ENCODE measurements at places on chromosomes 6 and 20.

DNA sequence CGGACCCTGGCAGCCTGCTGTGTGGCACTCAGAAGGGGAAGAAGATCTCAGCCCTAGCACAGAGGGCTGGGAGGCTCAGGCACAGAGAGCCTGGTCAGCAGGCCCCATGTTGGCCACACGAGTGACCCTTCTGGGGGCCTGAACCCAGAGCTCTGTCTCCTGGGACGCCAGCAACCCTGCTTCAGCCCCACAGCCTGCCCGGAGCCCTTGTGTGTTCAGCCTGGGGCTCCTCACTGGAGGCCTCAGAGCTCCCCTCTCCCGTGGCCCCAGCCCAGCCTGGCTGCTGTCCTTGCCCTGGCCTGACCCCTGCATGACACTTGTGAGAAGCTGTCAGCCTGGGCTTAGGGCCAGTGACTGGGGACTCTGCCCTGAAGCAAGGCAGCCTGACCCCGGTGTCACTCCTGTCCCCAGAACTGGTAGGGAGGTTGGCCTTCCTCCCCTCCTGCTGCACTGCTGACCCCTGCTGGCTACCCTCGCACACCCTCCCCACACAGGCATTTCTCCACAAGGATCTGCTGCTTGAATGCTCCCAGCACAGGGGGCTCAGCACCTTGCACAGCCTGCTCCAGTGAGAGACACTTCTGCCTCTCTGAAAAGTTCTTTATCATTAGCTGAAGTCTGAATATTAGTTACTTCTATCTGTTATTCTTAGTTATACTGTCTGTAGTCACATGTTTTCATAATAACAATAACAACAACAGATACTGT, 15.4 kb upstream of the IP6K3 start:
- DNase-seq: no peak

- DNase-seq: no peak
These were observed 207.1 kb downstream of the ERMARD start for GRCh38 chr6:169958510-169958909.

DNA sequence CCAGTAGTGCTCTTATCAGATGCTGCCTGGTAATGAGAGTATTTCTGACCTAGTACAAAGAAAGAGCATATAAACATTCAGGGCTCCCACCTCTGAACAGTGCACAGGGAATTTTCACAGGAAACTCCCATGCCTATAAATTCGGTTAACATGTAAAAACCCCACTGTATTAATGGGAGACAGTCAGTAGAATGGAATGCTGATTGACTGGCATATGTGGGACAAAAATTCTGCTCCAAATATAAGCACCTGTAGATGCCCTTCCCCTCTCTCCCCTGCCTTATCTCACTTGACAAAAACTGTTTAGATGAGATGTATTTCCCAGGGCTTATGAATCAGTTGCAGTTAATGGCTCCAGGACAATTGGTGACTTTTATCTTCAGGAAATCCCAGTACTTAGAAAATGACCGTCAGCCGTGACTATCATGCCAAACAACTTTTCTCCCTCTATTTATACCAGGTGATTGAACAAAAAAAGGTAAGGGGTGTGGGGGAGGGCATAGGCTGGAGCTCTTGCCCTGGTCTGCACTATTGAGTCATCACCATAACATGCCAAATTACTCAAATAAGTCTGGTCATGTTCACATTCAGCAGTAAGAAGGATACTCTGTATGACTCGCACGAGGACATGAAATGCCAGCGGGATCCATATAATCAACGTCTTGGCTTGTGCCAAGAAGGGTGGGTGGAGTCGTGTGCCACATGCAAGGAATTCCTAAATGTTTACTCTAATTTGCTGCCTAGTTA, 176.4 kb upstream of the BMP2 start:
- no peak for DNase-seq

GRCh38 chr20:57682184-57683101, 27.4 kb downstream of the PMEPA1 start:
- no peak for DNase-seq

- no peak for DNase-seq
These were observed 365.3 kb downstream of the SAMD5 start for GRCh38 chr6:147873816-147874215.

DNA sequence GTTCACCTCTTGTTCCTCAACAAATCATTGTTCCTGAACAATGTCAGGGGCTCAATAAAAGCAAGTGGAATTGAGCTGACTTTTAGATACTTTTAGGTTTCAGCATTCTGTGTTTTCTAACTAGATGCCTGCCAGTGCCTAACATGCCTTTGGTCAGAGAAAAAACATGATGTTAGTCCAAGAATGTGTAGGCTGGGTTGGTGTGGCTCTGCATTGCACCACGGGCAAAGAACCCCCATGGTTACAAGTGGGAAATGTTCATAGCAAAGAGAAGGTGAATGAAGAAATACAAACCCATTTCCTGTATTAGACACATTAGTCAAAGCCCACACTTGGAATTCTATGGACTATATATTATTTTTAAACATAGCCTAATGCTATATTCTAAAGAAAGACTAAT, 193.3 kb downstream of the TMEM200A start:
- no peak for DNase-seq

DNA sequence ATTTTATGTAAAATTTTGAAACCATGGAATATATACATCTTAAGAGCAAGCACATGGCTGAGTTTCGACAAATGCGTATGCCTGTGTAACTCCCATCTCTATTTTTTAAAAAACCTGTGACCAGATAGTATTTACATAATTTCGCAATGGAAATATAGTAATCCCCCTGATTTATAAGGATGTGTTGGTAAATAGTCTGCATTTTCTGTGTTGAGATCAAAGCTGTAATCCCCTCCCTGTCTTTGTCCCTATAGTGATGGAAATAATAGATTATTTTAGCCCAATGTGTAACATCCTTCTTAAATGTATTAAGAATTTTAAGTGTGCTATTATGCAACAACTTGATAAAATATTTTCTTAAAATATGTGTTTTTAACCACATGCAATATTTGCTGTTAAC, 267.3 kb downstream of the CDKAL1 start:
- no peak for DNase-seq

DNA sequence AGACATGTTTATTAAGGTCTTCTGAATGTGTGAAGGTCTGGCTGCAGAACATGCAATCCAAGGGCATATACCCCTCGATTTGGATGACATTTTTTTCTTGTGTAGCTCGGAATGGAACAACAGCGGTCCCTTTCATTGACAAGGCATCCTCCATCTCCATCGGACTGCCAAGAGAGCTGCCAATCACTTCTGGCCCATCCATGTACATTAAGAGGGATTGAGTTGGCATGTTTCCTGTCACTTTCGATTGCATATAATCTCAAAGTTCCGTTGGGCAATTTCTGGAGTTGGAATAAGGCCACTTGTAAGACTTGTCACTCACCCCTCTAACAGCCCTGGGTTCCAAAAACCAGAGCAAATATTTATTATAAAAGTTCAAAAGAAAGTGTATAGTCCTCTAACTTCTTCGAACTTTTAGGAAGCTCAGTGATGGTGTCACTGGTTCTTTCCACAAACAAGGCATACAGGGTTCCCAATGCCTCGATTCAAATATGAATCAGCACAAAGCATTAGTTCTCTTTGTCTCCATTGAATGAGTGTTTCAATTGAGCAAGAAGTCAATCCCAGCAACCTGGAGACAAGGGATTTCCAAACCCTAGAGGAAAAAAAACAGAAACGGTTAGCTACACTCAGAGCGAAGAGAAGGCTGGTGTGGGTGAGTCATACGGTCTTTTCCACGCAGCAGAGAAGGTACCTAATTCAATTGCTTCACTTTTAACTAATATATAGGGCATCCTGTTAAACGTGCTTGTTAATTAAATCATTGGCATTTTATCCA, 10.9 kb downstream of the ZNF217 start:
- no peak for DNase-seq

GRCh38 chr20:57075603-57076002, 190.8 kb downstream of the BMP7 start:
- DNase-seq: no peak

- DNase-seq: no peak
These were observed 10.9 kb downstream of the FKBP1A start for GRCh38 chr20:1381753-1382591.

DNA sequence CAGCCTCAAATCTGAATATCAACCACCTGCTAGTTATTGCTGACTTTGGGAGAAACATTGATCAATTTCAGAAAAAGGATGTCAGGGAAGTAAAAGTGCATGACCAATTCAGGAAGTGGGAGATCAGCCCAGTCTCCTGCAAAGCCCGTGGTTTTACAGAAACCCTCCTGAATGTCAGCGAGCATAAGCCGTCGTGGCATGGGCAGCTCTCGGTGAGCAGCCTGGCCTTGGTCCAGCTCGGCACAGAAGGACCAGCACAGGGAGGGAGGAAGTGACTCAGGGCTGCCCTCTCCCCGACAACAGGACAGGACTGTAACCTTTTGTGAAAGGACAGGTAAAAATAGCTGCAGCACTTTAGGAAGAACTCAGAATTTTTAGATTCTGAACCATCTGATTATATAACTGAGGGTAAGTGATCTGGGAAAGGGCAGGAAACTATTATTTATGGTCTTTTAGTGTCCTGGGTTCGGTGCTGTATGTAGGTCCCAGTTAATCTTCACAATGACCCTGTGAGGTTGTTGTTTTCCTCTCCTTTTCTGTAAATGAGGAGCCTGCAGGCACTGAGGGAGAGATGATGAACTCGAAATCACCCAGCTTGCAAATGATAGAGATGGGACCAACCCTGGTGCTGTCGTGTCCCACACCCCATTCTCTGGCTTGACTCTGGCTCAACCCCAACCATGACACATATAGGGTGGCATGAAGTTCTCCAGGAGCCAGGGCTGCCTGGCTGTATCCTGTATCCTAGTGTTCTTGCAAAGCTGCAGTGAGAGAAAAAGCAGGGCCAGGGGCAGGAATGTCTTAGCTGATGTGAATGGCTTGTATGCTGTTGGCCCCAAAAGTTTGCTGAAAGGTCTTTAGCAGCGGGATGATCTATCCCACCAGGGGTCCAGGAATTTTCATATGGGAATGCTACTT, 37.6 kb downstream of the NRN1 start:
- peak; percentile 25 for DNase-seq

DNA sequence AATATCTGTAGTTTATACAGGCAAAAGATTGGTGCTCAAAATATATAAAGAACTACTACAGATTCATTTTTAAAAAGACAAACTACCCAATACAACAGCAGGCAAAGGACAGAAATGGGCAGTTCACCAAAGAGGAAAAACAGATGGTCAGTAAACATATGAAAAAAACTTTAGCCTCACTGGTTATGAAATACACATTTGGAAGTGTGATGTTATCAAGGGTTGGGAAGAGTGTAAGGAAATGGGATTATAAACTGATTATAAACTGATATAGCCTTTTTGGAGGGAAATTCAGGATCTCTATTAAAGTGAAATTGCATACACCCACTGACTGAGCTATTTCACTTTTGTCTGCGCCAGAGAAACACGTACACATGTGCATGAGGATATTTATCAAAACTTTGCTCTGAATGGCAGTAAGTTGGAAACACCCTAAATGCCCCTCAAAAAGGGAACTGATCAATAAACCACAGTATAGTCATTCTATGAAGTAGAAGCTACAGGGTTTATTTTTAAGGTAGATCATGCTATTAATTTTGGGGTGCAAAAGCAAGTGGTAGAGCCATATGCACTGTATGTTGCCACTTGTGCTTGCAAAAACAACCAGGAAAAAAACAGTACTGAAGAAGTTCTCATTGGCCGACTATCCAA, 32.2 kb upstream of the ARFGEF2 start:
- no peak for DNase-seq

GRCh38 chr6:137903933-137904821, 37.1 kb downstream of the TNFAIP3 start:
- no peak for DNase-seq

DNA sequence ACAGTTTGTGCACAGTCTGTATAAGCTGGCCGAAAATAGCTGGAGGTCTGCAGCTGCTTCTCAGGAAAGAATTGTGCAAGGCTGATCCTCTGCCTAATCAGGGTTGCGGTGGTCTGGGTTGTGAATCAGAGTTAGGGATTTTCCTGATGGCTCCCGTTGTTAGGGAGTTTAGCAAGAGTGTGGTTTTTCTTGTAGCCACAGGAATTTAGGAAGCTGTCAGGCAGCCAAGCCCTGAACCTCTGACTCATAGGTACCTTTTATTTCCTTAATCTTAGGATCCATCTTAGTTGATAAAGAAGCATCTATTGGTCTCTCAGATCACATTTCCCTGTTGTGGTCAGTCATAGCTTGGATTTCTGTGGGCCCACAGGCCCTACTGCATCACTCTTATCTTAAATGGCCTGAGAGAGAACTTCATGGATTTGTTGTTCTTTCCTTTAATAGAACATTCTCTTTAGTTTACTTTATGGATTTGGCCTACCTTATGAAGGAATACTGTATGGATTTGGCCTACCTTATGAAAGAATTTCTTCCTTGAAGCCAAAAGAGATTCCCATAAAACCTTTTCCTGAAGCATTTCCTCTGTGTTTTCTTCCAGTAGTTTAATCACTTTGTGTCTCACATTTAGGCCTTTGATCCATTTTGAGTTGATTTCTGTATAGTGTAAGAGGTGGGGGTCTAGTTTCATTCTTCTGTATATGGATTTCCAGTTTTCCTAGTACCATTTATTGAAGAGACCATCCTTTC, 10.3 kb downstream of the KIF25 start:
- peak; percentile 52 for DNase-seq

GRCh38 chr6:81552644-81553043, 199.8 kb downstream of the TENT5A start:
- no peak for DNase-seq

- no peak for DNase-seq
These were observed 53.1 kb downstream of the NINL start for GRCh38 chr20:25532015-25532751.

- DNase-seq: no peak
These were observed 706 bp downstream of the DDO start for GRCh38 chr6:110414669-110415068.

GRCh38 chr6:100412872-100413271, 51.8 kb downstream of the SIM1 start:
- DNase-seq: no peak

- no peak for DNase-seq
These were observed 16.8 kb upstream of the ARMC12 start for GRCh38 chr6:35719830-35720733.

DNA sequence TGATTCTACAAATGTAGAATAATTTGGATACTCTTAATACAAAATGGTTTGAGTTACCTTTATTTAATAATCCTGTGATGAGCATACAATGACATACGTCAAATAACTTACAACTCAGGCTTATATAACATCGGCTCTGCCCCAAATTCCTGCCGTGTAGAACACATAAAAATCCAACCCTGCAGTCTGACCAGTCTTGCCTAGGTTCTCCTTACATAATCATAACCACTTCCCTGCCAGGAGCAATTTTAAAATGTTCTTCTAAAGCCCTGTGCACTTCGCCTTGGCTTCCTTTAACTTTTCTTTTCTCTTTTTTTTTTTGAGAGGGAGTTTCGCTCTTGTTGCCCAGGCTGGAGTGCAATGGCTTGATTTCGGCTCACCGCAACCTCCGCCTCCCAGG, 16.2 kb upstream of the IER3 start:
- no peak for DNase-seq

DNA sequence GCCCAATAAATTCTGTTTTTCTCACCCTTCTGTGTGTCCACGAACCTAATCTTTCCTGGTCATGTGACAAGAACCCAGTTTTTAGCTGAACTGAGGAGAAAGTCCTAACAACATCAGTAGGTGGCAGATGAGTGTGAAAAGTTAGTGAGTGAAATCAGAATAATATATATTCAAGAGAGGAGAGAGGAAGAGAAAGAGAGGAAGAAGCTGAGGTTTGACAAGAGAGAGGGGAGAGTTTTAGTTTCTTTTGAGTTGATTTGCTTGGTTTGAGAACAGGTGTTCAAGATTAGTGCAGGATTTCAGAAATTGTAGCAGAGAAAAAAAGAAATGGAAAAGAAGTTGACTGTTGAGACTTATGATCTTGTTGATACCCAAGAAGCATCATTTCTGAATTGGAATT, 930.5 kb upstream of the FLRT3 start:
- DNase-seq: no peak

- no peak for DNase-seq
These were observed 994.6 kb upstream of the ADGRB3 start for GRCh38 chr6:67640484-67640883.

Data from tibial nerve (tissue), 4 donors.